Activated naive CD4-positive, alpha-beta T cell (primary cell): ENCODE measurements at places on chromosomes 11 and 22.

- DNase-seq = no peak
These were observed 2.3 kb downstream of the CYB5R3 start for GRCh38 chr22:42646569-42647525.

DNA sequence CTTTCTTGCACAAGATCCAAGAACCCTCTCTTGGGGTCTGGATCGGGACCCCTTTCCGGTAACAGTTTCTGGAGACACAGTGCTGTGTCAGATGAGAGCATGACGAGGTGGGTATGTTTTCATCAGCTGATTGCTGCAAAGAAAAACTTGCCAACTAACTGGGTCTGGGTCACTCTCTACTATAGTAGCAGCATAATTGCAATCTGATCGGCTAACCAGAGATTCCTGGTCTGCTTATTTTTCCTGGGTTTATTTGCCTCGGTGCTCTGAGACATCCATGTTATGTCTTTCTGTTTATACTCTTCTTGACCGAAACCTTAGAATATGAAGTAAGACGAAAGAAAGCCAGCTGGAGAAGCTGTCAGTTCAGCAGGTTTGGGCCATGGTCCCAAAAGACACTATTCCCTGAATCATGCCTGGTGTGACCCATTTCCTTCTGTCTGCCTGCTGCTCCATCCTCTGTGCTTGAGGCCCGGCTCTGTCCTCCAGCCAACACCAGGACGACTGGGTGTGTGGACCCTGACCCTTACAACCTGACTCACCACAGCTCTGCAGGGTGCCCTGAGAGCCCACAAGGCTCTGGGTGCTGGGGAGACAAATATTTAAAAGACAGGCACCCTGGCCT lies 24.1 kb upstream of the CLMP start:
- DNase-seq = no peak

DNA sequence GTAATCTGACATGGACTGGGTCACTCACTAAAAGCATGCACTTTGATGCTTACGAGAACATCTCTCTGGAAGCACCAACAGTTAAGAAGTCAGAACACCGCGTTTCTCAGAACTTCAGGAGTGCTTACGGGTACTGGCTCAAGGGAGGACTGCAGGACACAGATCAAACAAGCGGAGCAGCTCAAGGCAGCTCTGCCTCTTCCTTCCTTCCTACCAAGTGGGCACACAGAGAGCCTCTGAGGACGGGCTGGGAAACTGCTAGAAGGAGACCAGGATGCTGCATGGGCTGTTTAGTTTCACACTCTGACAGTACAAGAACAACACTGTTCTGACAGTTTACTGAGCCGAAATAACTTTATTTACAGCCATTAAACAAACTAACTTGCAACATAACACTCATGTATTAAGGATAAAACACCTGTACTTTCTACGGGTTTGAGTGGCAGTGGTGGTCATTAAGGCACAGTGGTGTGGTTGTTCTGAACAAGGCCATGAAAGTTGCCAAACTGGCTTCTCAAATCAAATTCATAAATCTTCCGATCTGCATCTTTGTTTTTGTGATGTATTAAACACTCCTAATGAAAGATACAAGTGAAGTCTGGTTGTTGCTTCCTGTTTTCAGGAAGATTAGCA lies 37.5 kb downstream of the ARFGAP3 start:
- no peak for DNase-seq

- DNase-seq = no peak
These were observed 187.7 kb downstream of the BRD1 start for GRCh38 chr22:49639956-49640355.

GRCh38 chr11:123754101-123754568 lies at the start of gene OR6X1:
TSS of gene OR6X1 (minus strand) at chr11:123754518. CDS start at chr11:123754518, 0 bp downstream.
- DNase-seq = no peak

DNA sequence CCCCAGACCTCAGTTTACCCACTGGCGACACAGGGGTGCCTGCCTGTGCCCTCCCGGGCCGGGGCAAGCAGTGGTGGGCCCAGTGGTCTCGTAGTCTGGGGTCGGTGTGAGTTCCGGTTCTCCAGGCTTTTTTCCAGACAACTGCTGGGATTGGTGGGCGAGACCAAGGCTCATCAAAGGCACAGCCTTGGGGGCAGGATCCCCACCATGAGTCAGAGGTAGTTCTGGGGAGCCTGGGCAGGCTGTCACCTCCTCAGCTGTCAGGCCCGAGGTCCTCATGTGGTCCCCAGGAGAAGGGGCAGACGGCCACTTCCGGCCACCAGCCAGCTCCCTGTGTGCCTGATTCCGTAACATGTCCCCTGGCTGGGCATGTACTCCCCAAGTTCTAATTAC lies 827 bp upstream of the MUC2 start:
- DNase-seq = no peak

DNA sequence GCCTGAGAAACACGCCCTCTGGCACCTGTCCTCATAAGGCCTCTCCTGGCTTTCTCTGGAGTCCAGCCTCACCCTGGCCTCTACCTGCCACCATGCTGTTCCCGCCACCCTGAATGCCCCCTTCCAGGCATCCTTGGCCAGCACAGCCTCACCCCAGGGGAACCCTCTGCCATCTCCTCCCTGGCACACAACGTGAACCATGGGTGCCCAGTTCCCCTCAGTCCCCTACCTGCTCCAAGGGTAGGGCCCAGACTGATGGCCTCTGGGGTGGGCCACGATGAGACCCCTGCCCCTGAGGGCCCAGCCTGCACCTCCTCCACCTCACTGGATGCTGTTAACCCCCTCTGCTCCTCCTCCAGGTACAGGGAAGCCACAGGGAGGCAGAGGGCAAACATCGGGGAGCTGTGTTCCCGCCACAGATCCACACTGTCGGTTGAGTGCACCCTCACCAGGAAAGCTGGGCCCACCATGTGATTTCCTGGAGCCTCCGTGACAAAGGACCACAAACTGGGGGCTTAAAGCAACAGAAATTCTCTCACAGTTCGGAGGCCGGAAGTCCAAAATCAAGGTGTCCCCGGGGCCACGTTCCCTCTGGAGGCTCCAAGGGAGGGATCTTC lies 169.6 kb downstream of the BRD1 start:
- no peak for DNase-seq

GRCh38 chr11:122597511-122597910 lies 58.0 kb upstream of the UBASH3B start:
- no peak for DNase-seq

DNA sequence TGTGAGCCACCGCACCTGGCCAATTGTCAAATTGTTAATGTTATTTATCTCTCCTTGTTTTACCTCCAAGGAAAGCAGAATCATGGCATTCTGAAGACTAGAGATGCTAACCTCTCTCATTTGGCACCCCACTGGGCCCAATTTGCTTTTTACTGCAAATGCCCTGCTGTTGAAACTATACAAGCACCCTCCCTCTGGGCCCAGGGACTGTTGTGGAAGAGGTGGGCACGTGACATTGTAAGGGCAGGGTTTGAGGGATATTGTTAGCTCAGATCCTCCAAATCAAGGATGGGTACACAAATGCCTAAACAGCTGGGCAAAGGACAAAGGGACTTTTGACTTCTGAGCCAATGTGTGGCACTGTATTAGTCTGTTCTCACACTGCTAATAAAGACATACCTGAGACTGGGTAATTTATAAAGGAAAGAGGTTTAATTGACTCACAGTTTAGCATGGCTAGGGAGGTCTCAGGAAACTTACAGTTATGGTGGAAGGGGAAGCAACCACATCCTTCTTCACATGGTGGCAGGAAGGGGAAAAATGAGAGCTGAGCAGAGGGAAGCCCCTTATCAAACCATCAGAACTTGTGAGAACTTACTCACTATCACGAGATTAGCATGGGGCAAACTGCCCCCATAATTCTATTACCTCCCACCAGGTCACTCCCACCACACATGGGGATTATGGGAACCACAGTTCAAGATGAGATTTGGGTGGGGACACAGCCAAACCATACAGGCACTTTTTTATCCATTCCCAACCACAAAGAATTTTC lies 6.5 kb upstream of the ALDH3B2 start:
- DNase-seq = no peak

- DNase-seq = no peak
These were observed 16.2 kb upstream of the PVALB start for GRCh38 chr22:36833073-36833472.

GRCh38 chr11:8886322-8886721 lies 24.7 kb upstream of the AKIP1 start:
- DNase-seq = no peak

DNA sequence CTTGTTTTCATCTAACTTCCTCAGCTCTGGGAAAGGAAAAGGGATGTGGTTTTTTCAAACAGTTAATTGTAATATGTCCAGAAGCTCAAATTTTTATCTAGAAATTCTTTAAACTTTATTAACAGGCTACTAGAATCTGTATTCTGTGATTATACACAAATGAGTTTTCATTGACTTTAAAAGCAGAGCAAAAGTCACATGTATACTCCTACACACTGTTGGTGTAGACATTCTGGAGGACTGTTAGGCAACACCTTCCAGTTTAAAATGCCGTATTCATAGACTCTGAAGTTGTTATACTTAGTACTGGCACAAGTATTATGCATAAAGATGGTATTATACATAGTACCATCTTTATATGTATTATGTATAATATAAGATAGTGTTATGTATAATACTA lies 64.9 kb downstream of the SPECC1L start:
- no peak for DNase-seq

- DNase-seq = no peak
These were observed 119.9 kb downstream of the FEZ1 start for GRCh38 chr11:125376117-125376516.

GRCh38 chr11:10970926-10971325 lies 113.1 kb upstream of the ZBED5 start:
- DNase-seq = no peak

DNA sequence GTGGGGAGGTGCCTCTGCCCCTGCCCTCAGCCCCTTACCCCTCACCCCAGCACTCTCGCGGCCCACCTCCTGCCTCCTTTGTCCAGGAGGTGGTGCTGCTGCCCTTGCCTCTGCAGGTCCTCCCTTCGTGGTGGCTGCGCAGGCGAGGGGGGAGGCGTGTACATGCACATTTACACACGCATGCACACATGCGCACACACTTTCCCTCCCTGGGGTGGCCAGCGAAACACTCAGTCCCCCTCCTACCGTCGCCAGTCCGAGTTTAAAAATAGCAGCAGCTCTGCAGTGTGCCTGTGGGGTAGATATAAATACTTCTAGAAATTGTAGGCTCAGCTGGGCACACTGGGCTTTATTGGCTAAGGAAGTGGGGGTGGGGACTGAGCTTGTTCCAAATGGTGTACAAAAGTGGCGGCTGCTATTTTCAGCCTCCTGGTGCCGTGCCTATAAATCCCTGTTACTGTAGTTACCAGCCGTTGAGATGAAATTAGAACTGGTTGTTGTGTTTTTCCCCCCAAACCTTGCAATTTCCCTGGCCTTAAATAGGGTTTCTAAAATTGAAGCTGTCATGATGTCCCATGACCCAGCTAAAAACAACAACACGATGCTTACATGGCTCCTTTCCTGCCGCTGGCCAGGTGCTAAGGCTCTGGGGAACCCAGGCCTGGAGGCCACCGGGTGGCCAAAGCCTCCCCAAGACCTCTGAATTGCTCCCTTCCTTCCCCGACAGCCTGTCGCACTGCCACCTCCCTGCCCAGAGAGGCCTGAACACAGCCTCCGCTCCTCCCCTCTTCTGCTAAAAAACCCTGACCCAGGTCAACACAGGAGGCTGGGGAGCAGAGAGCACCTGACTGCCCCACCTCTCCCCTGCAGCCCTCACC lies 12.4 kb downstream of the PICK1 start:
- DNase-seq = no peak

GRCh38 chr11:106520146-106520912 lies 442.9 kb downstream of the AASDHPPT start:
- no peak for DNase-seq

GRCh38 chr22:47357493-47357892 lies 595.0 kb downstream of the TBC1D22A start:
- no peak for DNase-seq

DNA sequence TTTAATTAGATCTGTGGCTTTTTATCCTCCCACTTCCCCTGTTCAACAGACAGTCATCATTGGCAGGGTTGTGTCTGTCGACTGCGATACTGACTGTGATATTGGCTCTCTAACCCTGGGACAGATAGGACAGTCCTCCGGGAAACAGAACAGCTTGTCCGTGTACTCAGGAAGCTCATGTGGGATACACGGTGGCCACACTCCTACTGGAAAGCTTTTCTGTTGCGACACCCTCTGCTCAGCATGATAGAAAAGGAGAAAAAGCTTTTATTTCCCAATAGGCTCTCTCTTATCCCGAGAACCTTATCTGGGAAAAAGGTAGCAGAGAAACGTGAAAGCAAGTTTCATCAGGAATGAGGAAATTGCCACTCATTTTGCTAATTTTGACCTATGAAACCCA lies 60.4 kb upstream of the HSPA8 start:
- no peak for DNase-seq

DNA sequence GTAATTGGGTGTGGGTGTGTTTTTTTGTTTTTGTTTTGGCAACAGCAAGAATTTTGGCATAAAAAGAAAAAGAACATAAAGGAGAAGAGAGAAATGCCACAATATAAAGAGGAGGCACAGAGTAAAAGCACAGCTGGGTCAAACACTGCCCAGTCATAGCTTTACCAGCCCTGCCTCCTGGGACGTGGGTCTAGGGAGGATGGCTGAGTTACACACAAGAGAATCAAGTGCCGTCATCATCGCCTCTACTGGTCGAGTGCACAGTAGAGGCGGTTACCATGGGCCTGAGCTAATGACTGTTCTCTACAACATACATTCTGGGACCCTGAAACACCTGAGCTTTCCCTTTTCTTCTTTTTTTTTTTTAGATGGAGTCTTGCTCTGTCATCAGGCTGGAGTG lies 87.6 kb upstream of the BID start:
- DNase-seq = no peak

GRCh38 chr11:85627332-85627997 lies at the start of gene DLG2:
TSS of gene DLG2 (minus strand) at chr11:85627344.
- no peak for DNase-seq

DNA sequence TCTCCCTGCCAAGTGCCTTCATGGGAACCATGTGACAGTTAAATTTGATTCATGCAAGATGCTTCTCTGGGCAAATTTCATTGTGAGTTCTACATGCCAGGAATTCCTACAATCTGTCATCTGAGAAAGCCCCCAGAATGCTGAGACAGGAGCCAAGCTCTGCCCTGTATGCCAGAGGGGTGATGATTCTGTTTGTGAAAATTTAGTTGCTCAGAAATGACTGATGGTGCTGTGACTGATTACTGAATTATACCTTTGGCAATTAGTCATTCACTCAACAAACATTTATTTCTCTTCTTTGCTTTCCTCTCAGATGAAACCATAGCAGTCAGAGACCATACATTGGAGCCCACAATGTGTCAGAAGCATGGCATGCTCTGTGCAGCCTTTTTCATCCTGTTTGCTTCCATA lies 69.0 kb upstream of the ZBED5 start:
- DNase-seq = no peak
